ENCODE measurements at places on chromosomes 5 and 9.

DNA sequence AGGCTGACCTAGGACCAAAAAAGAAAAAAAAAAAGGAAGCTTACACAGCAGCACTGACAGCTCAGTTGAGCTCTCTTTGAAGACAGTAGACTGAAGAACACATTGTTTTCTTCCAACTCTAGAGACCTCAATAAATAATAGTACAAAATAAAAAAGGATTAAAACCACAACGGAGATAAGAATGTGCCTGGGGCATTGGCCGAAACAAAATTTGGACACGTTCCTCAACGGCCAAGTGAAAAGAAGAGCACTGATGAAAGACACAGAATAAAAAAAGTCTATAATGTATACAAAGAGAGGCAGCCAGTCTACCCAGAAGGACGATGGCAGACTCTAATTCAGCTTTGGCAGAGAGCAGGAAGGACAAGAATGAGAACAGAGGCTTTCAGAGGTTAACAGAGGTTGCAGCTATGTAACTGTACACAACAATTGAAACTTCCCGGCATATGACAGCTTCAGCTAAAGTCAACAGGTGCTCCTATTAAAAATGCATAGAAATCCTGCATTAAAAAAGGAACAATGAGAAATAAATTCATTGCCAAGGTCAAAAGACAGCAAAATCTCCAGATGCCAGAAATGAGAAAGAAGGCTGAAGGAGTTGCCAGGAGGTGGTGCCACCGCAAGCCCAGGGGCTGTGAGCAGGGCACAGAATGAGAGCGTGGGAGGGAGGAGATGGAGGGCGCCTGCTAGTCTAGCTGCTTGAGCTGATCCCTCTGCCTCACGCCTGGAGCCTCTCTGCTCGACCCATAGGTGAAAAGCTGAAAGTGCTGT, 113.9 kb downstream of the DCP2 start:
- peak; percentile 32 for DNase-seq

- DNase-seq, result no peak
Observed at GRCh38 chr5:56145511-56145910, 87.6 kb downstream of the ANKRD55 start.

- no peak for DNase-seq
Observed at GRCh38 chr9:124256517-124257069, 1.2 kb upstream of the NEK6 start.

- DNase-seq, result no peak
Observed at GRCh38 chr5:123125962-123126732, 37.1 kb downstream of the PRDM6 start.

DNA sequence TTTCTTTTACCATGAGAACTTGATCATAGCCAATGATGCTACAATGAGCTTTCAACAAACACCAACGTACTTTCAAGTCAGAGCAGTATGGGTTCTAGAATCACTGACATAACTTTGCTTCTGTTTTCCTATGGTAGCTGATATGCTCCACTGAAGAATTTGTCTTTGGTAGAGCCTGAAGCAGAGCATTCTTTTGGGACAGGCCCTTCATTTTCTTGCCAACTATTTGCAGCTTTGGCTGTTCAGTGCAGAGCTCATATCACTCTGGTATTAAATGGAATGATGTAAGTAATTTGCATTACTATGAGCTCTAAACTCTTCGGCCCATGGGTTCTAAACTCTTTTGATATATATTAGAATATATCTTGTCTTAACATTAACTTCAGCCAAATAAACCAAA, 51.8 kb upstream of the APC start:
- DNase-seq, result peak; percentile 56

DNA sequence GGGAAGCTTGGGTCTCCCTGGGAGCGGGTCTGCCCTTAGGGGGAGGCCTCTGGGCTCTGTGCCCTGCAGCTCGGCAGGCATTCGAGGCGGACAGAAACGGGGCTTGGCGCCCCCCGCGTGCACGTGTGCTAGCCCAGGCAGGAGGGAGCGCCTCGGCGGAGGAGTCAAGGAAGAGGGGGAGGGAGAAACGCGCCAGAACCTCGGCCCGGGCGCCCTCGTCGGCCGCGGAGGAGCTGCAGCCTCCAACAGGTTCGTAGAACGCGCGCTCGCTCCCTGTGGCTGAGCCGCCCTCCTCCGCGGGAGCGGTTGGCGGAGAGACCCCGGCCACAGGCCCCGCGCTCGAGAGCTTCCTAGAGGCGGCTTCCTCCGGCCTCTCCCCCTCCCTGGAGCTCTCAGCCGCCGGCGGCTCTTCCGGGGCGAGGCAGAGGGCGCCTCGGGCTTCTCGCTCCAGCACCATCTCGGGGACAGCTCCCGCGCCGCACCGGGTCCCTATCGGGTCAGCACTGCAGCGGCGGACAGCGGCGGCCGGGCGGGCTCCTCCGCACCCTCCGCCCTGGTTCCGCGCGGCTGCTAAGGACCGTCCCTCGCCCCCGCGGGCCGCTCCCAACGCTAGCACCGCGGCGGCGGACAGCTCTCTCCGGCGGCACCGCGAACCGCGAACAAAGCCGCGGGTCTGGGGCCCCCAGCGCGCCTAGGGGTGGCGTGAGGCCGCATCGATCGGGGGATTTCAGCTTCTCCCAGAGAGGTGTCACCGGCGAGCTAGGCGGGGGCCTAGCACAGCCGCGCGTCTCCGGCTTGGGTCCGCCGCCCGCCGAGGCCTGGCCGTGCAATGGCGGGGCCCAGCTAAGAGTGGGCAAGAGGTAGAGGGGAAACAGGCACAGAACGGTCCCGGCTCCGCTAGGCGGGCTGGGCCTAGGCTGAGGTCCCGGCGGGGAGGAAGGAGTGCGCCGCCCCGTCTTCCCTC, 74.6 kb upstream of the CPLX2 start:
- DNase-seq, result peak; percentile 95

DNA sequence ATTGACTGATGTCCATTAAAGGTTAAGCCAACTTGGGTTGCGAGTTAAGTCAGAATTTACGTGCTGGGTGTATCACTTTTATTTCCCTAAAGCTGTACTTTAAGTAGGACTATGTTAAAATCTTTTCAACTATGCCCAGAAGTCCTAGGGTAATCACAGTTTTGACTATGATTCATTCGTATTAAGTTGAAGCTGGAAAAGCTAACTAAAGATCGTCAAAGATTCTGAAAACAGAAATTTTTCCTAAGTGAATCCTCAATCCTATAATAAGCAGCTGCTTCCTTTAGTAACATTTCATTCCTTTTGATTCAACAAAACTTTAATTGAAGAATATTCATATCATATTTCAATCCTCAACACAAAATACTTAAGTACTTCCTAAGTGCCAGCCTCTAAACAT, 460.4 kb downstream of the ACTL7B start:
- DNase-seq, result no peak

DNA sequence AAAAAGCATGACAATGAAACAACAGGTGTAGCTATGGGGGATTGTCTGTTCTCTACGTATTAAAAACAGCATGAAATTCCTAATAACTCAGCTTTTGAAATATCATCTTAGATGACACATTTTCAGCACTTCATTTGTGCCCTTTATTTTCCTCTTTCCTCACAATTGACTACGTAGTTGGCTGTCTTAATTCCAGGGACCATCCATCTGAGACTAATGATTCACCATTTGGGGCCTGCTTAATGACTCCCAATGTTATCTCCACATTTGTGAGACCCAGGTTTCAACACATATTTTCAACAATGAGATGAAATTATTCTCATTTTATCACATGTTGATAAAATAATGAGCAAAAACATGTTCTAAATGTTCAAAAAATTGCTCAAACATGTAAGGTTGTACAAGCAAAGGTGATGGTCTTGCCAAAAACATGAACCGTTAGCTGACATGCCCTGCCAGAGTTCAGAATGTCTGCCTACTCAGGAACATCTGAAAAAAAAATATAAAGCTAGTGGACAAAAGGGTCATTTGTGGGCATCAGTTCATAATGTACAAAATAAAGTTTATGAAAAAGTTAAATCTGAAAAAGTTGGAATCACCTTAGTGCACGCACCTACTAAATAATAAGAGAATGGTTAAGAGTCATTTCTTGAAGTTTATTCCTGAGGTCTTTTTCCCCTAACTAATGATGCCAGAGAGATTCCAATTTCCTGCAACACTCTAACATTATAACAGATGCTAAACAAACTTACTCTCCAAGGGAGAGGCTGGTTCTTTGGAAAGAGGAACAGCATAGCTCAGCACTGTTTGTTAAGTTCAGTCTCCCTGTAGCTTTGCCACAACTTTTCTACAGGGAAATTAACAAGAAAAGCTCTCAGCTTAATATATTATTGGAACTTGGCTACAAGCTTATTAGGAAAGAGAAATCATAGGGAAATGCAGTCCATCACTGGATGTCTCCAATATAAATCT, 275.5 kb downstream of the SPOCK1 start:
- no peak for DNase-seq

- DNase-seq, result no peak
Observed at GRCh38 chr5:59559323-59559722, 334.2 kb downstream of the PDE4D start.

GRCh38 chr5:6365977-6366590, 12.3 kb downstream of the MED10 start:
- no peak for DNase-seq

DNA sequence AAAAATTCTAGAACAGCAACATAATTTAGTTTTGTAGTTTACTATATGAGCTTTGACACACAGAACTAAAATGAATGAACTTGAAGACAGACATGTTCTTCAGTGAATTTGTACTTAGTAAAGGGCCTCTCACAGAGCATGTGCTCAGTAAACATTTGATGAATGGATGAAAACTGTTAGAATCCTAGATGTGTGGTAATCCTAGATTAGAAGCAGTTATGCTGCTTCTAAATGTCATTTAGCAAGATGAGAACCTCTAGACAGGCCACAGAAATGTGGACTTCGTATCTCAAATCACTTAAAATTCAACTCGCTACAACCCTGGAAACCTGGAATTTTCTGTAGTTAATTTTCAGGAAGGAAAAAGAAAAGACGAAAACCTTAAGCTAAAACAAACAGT, 8.5 kb downstream of the GOLPH3 start:
- DNase-seq, result no peak

GRCh38 chr5:179727106-179727505, 5.5 kb upstream of the MAML1 start:
- DNase-seq, result no peak

GRCh38 chr5:59525957-59526356, 367.6 kb downstream of the PDE4D start:
- DNase-seq, result no peak

DNA sequence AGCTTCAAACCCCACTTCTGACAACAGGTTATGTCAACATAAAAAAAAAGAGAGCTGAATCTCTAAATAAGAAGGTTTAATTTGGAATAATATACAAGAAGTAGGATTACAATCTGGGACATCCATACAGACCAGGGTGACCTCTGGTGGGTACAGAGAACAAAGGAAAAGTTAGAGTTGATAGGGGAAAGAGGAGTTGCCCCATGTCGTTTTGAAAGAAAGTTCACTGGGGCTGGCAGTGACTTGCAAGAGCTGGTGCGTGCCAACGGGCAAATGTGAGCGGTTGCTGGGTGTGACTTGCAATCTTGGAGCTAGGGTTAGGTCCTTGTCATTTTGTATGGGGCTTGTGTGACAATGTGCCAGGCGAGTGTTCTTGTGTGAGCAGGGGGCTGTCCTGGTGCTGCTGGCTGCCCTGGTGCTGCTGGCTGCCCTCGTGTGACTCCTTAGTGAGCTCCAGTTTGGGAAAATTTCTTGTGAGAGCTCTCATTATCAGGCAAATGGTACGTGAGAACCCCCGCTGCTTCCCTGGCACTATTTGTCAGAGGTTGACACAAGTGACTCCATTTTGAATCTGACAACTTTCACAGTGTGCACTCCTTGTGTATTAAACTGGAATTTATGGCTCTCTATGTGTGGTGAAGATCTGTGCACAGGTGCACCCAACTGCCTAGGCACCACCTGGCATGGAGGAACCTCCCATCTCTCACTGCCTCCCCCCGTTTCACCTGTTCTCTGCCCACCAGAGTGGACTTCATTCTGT, 69.8 kb downstream of the UBE2QL1 start:
- no peak for DNase-seq

All from tongue (tissue), 3 donors.